ENCODE measurements at places on chromosomes 5 and 9.
A peak's percentile ranks its signal among the peaks of the same experiment; 100 is the strongest.

DNA sequence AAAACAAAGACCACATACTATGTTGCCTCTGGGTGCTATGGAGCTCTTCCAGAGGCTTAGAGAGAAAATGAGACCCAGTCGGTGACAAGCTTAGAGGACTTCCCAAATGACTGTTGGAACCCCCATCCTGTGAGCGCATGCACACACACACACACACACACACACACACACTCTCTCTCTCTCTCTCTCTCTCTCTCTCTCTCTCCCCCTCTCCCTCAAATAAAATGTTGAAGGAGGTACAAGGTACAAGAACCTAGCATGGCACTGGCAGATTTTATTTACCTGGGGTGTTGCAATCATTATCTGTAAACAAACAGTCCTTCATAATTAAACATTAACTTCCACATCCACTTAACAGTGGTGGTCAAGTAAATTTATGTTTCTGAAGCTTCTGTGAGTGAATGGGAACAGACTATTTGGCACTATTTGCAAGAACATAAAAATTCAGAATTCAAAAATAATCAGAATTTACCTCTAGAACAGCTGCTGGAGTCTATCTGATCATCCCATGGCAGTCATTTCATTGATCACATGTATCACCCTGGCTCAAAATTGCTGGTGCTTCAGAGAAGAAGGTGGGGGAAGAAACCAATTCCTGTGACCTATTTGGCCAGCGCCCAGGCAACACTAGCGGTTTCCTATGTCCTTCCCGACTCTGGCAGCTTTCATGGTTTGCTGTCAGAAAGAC lies 24.9 kb downstream of the TRPM3 start:
- peak; percentile 6 for DNase-seq

DNA sequence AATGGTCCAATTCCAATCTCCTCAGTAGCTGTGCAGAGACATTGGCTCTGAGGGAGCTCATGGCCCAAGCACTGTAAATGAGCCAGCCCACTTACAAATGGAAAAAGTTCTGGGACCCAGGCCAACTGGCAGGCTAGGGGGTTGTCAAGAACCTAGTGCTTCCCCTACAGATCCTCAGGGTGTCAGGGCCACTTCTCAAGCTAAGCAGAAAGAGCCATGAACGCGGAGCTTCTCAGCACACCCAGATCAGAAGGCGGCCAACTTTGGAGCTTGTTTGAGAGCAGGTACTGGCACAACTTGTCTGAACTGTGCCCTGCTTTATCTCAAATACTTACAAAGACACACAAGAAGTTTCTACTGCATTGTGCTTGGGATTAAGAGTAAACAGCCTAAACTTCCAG lies 17.5 kb downstream of the TLE1 start:
- peak; percentile 76 for DNase-seq

DNA sequence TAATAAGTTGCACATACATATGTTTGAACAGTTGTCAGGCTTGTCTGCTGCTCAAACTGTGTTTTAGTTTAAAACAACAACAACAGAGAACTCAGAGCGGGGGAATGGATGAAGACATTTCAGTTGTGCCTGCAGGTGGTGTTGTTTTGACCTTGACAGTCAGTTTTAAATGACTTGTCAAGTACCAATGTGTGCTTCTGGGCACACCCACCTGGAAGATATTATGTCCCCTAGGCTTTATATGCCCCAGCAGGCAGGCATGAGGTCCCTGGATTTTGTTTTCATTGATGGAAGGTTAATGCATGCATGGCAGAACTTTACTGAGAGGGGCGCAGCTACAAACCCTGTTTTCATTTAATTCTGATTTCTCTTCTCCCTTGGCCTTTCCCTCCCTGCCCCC lies 84.6 kb downstream of the AOPEP start:
- no peak for DNase-seq

- no peak for DNase-seq
These were observed 43.8 kb downstream of the NDFIP1 start for GRCh38 chr5:142152384-142152732.

DNA sequence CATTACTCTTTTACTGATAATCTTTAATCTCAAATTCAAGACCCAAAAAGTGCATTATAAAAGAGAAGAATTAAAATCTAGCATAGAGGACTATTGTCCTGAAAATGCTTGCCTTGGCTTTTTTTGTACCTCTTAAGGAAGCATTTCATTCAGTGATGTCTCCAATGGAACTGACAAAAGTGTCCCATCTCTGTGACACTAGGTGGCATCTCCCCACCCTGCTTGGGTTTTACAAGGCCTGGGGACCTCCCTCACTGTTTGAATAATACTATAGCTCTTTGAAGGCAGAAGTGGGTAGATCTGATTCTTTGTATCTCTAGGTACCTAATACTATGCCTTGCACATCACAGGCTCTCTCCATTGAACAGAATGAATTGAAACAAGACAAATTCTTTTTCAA lies 180.6 kb downstream of the EPB41L4A start:
- DNase-seq = no peak
